ENCODE measurements at places on chromosomes 1 and 21.

DNA sequence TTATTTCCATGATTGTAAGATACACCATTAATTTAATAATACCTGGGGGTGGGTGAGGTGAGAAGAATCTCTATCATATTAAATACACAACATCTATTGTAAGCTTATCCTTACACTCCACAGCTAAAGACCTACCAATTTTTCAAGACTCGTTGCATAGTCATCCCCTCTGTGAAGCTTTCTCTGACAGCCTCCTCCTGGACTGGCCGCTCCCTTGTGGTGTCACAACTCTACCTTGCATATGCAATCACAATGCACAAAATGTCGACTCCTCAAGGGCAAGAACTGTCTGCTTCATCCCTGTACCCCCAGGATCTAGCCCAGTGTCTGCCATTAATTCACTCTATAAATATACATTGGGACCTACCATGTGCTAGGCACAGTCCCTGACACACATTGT, 2.4 kb upstream of the PTGFRN start:
- DNase-seq = no peak

DNA sequence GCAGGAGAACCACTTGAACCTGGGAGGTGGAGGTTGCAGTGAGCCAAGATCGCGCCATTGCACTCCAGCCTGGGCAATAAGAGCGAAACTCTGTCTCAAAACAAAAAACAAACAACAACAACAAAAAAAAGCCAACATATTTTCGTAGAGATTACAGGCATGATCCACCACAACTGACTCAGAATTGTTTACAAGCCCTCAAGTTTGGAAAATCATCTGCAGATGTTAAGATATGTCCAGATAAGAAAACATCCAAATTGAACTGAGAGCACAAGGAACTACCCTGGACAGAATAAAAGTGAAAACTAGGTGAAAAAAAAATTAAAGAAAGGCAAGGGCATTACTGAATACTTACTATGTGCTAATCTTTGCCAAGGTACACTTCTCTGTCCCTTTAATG, 89.8 kb upstream of the WLS start:
- DNase-seq = no peak

GRCh38 chr1:153848805-153849204, 73.6 kb downstream of the SLC27A3 start:
- DNase-seq = no peak

- no peak for DNase-seq
These were observed 2.3 kb upstream of the CLEC20A start for GRCh38 chr1:178498896-178499675.

DNA sequence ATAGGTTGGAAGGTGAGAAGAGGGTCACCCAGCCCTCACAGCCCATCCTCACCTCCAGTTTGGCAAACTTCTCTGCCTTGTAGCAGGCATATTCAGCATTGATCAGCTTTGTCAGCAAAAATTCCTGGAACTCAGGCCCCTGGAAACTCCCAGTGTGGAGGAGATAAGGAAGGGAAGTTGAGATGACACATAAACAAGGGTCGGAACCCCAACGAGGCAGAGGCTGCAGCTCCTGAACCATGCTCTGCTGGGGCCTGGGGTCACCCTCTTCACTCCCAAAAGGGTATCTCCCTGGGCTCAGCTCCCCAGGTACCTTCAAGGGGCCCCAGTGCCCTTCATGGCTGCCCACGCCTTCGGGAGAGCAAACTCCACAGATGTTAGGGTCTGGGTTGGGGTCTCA, 60.4 kb downstream of the RAP1GAP start:
- DNase-seq = no peak

GRCh38 chr1:229068270-229068987, 202.5 kb upstream of the RAB4A start:
- DNase-seq = no peak

- DNase-seq = no peak
These were observed 35.3 kb downstream of the CLCA4 start for GRCh38 chr1:86582161-86582560.

DNA sequence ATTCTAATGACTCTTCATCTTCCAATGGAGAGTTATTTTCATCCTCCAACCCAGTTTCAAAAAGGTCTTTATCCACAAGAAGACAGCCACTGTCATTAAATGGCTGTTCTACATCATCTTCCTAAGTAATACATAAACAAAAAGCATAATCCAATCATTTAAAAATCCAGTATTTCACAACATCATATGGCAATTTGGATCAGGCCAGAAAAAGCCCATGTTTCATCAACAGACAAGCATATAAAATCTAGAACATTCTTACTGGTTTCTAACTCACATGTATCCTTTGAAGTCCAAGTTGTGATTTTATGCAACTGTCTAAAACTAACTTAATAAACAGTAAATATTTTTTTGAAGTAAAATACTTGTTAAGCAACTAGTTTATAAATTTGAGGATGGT, 6.6 kb downstream of the CLSPN start:
- no peak for DNase-seq

All from T-helper 1 cell (primary cell).